AML-193 (cell line): ENCODE measurements at places on chromosomes 11 and 22.

GRCh38 chr11:58451585-58451984 is 9.5 kb upstream of the OR5B12 start:
- no peak for DNase-seq

DNA sequence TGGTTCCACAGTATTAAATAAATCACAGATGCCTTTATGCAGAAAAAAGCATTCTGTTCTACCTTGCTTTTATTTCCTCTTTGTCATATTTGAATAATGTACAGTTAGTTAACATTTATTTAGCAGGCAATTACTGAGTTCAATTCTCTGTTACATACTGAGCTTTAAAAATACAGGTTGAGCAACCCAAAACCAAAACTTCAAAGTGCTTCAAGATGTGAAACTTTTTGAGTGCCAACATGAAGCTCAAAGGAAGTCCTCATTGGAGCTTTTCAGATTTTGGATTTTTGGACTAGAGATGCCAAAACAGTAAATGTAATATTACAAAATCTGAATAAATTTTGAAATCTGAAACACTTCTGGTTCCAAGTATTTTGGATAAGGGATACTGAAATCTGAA is 54.1 kb downstream of the PDHX start:
- no peak for DNase-seq

- no peak for DNase-seq
Measured at GRCh38 chr11:15941206-15941770, 415.1 kb downstream of the SOX6 start.

- peak; percentile 36 for DNase-seq
Measured at GRCh38 chr11:21511835-21512440, 680.9 kb upstream of the ANO5 start.

DNA sequence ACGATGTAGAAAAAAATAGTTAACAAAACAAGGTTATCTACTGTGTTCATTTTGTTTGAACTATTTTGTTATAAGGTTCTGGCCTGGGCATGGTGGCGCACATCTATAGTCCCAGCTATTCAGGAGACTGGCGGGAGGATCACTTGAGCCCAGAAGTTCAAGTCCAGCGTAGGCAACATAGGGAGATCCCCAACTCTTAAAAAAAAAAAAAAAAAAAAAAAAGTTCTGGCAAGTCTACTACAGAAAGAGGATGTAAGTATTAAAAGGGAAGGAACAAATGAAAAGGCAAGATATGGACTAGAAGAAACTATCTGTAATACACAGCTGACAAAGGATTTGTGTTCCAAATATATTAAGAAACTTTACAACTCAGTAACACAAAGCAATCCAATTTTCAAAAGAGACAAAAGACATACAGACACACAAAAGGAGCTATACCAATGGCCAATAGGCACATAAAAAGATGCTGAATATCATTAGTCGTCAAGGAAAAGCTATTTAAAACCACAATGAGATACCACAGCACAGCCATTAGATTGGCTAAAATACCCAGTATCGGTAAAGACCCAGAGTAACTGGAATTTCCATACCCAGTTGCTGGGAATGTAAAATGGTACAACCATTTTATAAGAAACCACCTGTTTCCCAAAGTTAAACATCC is 27.4 kb downstream of the RRAS2 start:
- no peak for DNase-seq

GRCh38 chr22:39997939-39998726 is 3.4 kb downstream of the FAM83F start:
- DNase-seq, result no peak

- no peak for DNase-seq
Measured at GRCh38 chr11:126290887-126291286, 8.0 kb downstream of the TIRAP start.

GRCh38 chr11:107924306-107924705 is 3.9 kb upstream of the RAB39A start:
- no peak for DNase-seq

DNA sequence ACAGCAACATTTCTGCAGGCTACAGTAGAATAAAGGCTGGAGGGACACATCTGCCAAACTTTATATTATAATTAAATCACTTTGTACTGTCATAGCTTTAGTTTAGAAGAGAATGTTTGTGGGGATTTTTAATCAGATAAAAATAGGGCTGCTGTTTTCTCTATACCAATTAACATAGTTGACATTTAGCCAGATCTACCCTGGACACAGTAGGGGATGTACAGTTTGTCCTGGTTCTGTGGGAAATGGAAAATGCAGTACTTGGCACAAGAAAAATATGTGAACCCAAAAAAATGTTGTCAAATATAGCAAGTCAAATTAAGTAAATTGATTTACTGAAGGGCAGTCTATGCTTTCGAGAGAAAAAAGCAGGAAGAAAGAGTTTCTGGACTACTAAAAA is 20.8 kb upstream of the PICALM start:
- DNase-seq, result no peak

GRCh38 chr11:34891611-34892010 is 24.6 kb downstream of the APIP start:
- no peak for DNase-seq

GRCh38 chr22:31313366-31314147 is 21.3 kb upstream of the PIK3IP1 start:
- DNase-seq, result peak; percentile 44

GRCh38 chr11:117170210-117170609 is 8.3 kb upstream of the SIDT2 start:
- DNase-seq, result no peak

DNA sequence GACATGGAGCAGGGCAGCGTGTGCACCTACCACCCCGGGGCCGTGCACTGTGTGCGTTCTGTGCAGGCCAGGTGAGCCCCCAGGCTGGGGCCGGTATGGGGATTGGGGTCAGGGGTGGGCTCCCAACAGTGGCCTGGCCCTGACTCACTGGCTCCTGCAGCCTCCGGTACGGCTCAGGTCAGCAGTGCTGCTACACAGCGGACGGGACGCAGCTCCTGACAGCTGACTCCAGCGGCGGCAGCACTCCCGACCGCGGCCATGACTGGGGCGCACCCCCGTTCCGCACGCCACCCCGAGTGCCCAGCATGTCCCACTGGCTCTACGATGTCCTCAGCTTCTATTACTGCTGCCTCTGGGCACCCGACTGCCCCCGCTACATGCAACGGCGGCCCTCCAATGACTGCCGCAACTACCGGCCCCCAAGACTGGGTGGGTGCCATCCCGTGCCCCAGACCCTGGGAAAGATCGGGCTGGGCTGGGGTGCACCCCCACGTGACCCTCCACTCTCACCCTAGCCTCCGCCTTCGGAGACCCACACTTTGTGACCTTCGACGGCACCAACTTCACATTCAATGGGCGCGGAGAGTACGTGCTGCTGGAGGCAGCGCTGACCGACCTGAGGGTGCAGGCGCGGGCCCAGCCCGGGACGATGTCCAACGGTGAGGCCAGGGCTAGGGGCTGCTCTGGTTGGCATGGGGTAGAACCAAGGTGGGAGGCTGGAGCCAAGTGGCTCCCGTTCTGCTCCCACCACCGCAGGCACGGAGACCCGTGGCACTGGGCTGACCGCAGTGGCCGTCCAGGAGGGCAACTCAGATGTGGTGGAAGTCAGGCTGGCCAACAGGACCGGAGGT is 4.4 kb downstream of the SUSD2 start:
- DNase-seq, result no peak

GRCh38 chr11:132405728-132406127 is 1035.3 kb downstream of the NTM start:
- DNase-seq, result no peak

DNA sequence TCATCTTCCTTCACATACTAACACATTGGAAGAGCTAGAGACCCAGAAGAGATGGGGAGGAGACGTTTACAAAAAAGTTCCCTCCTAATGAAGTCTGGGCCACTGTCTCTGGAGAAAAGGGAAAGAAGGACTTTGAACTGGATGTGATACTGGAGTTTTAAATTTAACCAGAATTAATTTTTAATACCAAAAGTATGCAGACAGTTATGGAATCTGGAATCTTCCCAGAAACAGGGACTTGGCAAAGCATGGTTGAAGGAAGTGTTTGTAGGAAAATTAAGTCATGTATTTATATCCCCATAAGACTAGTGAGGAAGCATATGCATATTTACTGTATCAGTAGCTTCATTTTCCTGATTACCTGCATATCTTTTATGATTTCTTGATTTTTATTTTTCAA is 215.5 kb downstream of the TTC28 start:
- no peak for DNase-seq

- no peak for DNase-seq
Measured at GRCh38 chr22:46916886-46917770, 154.7 kb downstream of the TBC1D22A start.

DNA sequence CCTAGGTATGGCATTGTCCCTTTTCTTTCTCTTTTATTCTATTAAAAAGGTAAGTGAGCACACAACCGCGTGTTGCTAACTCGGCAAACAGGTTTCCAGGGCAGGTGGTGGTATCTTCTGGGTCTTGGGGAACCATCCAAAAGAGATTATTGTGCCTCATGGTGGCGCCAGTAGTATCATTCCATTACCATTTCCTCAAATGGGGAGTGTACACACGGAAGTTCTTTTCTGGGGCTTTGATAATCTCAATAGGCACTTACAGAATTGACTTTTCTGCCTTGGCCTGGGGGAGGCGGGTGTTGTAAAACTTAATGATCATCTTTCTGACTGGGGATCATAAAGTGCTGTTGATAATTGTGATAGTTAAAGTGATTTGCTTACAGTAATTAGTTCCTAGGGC is 234.1 kb downstream of the KIRREL3 start:
- DNase-seq, result no peak

GRCh38 chr11:126109941-126110731 is 47.5 kb upstream of the CDON start:
- DNase-seq, result no peak

GRCh38 chr11:74132833-74133232 is 38.0 kb downstream of the C2CD3 start:
- DNase-seq, result no peak

DNA sequence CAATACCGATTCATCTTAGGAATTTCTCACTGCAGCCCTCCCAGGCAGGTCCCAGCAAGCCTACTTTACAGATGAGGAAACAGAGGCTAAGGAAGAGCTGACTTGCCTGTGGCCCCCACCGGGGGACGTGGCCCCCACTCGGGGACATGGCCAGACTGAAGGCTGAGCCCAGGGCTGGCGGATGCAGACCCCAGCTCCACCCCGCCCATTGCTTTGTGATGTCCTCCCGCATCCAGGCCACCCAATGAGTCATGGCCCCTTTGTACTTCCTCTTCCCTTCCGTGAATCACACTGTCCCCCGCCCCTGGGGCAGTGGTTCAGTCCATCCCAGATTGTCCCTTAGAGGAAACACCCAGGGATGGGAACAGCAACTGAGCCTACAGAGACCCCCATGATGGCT is 116.0 kb upstream of the ANO1 start:
- DNase-seq, result no peak

GRCh38 chr22:28105413-28105812 is 186.4 kb upstream of the PITPNB start:
- DNase-seq, result no peak

GRCh38 chr11:16421826-16422225 is 65.5 kb upstream of the SOX6 start:
- no peak for DNase-seq

GRCh38 chr22:29218758-29219408 is 13.2 kb downstream of the EMID1 start:
- no peak for DNase-seq

- DNase-seq, result no peak
Measured at GRCh38 chr11:100403816-100404215, 283.3 kb upstream of the ARHGAP42 start.

GRCh38 chr11:45715418-45715817 is 50.0 kb upstream of the CHST1 start:
- DNase-seq, result no peak

DNA sequence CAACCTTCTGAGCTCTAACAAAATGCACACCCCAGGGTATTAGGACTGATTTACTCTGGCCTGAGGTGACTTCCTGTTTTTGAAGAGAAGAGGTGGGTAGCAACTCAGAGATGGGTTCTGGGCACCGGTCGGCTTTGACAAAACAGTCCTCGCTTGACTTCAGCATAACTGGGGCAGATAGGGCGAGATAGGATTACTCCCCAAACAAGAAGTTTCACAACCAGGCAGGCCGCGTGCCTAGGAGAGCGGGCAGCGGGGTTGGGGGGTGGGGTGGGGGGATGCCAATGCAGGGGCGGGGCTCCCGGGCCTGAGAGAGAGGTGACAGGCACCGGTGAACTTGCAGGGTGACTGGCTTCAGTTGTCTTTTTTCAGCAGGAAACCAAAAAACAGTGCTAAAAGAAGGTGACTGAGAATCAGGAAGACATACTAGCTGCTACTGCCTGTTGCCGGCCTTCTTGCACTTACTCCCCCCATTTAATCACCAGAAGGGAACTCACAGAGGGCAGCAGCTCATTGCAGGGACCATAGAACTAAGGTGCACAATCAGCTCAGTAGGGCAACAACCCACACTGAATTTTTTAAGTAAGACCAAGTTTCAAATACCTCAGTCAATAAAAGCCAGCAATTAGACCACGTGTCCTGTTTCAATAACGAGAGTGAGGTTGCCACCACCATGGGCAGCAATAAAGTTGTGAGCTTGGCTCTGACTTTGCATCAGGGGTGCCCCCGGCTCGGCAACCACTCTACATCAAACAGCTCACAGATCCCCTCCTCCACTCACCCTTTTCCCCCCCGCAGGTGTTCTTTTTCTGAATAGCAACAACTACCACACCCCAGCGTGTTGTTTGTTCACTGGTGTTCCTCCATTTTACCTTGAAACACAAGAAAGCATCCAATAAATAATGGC is 37.2 kb upstream of the ETS1 start:
- DNase-seq, result peak; percentile 38

DNA sequence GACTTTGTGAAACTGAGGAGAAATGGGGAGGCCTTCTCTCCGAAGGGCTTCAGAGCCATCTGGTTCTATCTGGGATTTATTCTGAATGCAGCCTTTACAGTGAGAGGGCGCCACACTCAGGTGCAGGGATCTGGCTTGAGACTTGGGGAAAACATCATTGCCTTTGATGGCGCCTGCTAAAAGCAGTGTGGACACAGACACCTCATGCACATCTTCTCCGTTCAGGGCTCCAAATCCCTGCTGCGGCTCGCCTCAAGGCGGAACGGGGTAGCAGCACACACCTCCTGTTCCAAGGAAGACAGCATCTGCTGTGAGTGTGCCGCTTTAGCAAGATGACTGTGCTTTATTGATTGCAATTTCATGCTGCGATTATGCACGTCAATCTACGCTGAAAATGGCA is 37.1 kb upstream of the OLFML1 start:
- no peak for DNase-seq

GRCh38 chr11:122724520-122724919 is 69.0 kb downstream of the UBASH3B start:
- no peak for DNase-seq

DNA sequence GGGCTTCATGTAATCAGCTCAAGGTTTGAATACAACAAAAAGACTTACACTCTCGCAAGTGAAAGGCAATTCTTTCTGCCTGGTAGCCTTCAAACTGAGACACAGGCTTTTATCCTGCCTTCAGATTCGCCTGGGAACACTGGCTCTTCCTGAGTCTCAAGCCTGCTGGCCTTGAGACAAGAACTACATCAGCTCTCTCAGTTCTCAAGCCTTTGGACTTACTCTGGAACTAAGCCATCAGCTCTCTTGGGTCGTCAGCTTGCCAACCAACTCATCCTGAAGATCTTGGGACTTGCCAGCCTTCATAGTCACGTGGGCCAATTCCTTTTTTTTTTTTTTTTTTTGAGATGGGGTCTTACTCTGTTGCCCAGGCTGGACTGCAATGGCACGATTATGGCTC is 35.7 kb upstream of the LRRC10B start:
- DNase-seq, result no peak

GRCh38 chr11:8068605-8069221 is 12.3 kb upstream of the TUB start:
- no peak for DNase-seq

GRCh38 chr22:38727123-38727522 is 21.4 kb downstream of the GTPBP1 start:
- no peak for DNase-seq

GRCh38 chr11:124640666-124641065 is 18.0 kb downstream of the TBRG1 start:
- DNase-seq, result no peak
